ENCODE measurements at places on chromosomes 7 and 10.

GRCh38 chr10:116096526-116096925 lies 176.5 kb downstream of the GFRA1 start:
- DNase-seq = no peak

GRCh38 chr10:131982185-131982756 lies 548 bp upstream of the BNIP3 start:
- no peak for DNase-seq

- DNase-seq = peak; percentile 79
These were observed 34.4 kb downstream of the ZC3HAV1 start for GRCh38 chr7:139075031-139075652.

- DNase-seq = no peak
These were observed 39.5 kb upstream of the STOX1 start for GRCh38 chr10:68787813-68788212.

GRCh38 chr7:111855842-111856227 lies 293.5 kb upstream of the IMMP2L start:
- peak; percentile 69 for DNase-seq

DNA sequence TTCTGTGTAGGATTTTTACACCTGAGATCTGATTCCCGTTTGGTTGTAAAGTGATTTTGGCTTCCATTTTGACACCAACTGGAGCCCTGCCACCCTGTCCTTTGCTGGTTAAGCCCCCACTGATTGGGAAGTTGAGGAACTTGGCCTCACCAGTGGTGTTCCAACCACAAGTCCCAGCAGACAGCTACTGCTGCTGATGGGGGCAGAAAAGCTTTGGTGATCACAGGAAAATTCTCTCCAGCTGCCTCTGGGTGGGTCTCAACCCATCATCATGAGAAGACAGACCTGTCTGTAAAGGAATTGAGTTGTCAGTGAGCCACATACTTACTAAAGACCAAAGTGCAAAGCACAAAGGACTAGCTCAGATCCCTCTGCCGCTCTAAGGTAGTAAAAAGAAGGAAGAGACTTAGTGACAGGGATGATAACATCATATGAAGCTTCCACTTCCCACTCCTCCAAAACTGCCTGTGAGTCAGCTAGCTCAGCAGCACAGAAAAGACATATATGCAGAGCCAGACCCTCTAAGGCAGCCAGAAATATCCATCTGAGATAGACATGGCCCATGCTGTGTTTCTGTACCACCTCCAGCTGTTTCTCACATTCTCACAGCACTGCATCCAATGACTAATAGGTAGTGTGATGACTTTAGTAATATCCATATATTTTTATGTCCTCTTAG lies 22.4 kb upstream of the LRRC17 start:
- peak; percentile 87 for DNase-seq

DNA sequence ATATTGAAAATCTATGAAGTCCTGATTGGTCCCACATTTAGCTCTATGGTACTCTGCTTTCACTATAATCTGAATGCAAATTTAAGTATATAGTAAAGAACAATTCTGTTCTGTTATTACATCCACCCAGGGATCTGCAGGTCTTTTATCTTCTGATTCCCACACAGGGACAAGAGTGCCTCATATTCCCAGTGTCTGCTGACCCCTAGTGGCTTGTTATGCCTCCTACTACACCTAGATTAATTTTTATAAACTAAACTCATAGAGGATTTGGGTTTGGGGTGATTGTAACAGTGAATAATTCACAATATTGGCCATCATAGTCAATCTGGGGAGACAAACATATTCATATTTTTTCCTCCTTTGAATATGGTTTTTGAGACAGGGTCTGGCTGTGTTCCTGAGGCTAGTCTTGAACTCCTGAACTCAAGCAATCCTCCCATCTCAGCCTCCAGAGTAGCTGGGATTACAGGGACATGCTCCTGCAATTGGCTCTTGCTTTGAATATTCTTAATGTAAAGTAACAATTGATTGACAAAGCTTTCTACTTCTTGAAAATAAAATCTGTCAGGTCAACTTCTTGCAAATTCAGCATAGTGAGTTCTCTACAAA lies 282.1 kb downstream of the KCND2 start:
- DNase-seq = peak; percentile 65

- peak; percentile 85 for DNase-seq
These were observed 9.0 kb upstream of the CUZD1 start for GRCh38 chr10:122854648-122855047.

- peak; percentile 95 for DNase-seq
These were observed 50.5 kb upstream of the FOXK1 start for GRCh38 chr7:4631380-4632179.

DNA sequence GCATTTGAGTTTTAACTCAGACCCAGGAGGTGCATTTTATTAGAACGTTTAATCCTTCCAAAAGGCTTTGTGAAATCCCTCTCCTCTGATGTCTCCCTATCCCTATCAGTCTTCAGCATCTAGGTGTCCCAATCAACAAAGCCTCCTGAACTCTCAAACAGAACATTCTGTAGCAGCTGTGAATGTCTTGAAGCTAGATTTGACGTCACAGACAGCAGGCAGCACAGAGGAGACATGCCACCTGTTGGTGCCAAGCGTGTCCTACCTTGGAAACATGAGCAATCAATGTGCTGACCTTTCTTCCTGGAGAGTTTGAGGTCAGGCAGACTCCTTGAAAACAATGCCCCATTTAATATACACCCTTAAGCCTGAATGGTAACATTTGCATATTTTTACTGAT lies 125.5 kb downstream of the RNLS start:
- DNase-seq = no peak

- DNase-seq = no peak
These were observed 134.9 kb upstream of the ZNF438 start for GRCh38 chr10:31166606-31167005.

GRCh38 chr7:43454936-43455518 lies 127.9 kb upstream of the STK17A start:
- DNase-seq = peak; percentile 52

DNA sequence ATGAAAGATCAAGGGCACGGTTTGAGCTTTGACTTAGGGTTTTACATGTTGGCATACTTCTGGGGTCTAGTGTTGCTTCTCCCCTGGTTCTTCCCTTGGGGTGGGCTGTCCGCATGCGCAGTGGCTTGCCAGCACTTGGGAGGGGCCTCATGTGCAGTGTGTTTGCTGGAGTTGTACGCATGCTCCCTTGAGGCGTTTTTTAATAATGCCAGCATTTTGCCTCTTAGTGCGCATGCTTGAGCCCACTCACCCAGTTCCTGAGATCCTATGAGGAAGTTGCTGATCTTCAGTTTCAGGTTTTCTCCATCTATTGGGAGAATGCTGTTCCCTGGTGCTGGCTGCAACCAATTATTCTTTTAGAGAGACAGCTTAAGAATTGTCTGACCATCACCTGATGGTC lies 113.4 kb upstream of the GPR141 start:
- DNase-seq = no peak

- DNase-seq = no peak
These were observed 177.4 kb downstream of the PCLO start for GRCh38 chr7:82985144-82985802.

- peak; percentile 35 for DNase-seq
These were observed 52.5 kb upstream of the WNT16 start for GRCh38 chr7:121276313-121276712.

- no peak for DNase-seq
These were observed 108.7 kb upstream of the DPP6 start for GRCh38 chr7:153943457-153943856.

DNA sequence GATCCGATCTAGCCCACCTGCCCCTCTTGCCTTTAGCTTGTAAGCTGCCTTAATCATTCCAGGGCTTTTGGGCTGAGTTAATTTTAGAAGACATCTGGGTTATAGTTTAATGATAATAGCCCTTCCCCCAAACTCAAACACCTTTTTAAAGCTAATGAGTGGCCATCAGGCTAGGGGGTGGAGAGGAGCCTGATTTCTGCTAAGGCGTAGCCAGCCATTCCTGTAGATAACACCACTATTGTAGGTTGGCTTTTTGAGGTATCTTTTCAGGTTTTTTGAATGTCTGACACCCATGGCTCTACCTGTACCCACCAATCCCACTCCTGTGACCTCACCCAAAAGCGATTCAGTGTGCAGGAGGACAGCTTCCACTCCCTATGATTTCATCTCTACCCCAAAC lies 7.6 kb upstream of the SYPL1 start:
- DNase-seq = no peak

DNA sequence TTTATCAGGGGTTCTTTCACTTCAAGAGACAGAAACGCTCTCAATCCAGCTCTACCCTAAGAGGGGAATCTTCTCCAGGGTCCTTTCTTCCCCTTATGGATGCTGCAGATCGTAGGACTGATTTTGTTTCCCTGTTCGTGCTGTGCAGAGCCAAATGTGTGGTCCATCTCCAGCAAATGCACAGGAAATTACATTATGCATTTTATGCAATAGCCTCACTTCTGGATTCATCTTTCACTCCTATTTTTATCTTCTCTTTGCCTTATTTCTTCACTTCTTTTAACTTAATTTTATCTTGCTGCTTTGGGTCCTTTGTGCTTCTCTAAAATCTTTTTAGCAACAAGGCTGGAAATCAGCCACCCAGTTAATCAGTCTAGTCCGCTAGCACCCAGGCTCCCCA lies 184.5 kb upstream of the INHBA start:
- no peak for DNase-seq

DNA sequence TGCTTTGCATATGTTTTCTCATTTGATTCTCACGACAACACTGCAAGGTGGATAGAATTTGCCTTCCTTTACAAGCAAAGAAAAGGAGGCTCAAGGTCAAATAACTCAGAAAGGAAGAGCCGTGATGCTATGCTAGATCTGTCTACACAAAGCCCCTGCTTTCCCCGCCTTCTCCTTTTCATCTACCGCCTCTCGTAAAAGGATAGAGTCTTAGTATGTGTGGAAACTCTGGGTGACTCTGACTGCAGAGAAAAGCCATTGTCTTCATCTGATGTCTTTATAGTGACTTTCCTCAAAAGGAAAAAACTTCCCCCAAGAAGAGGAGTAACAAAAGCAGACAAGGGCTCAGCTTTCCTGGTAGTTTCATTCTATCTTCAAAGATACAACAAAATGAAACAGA lies 292.7 kb downstream of the ACTR3B start:
- DNase-seq = no peak

DNA sequence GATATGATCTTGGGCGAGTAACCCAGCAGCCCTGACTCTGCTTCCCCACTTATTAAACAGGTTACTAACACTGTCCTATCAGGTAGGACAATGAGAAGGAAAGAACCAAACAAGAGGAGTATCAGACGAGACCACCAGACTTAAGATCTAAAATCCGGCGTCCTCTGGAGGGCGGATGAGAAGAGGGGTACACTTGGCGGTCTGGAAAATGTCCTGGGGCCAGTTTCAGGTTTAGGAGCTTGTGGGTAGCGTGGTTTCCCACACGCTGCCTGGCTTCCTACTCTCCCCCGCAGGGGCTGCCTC lies 635 bp downstream of the ZNF32 start:
- DNase-seq = no peak

GRCh38 chr10:117166418-117167345 lies 28.6 kb upstream of the VAX1 start:
- no peak for DNase-seq

Measured in iris pigment epithelial cell (primary cell).